ENCODE measurements at places on chromosomes 1 and 21.

DNA sequence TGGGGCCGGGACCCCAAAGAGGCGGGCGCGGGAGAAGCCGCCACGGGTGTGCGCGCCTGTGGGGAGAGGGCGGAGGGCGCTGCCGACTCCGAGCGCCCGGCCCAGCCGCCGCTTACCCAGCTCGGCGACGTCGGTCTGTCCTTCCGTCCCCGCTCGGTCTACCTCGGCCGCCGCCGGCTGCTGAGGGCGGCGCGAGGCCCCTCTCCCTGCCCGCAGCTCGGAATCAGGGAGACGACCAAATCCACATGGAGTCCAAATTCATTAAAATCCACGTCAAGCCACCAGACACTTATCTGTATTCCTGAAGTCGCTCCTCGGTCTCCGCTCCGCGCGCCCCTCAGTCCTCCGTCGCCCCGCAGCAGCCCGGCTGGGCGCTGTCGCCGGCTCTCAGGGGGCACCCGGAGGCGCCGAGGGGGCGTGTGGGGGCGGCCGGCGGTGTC lies 637 bp downstream of the PLXNA2 start:
- no peak for DNase-seq

- DNase-seq, result no peak
These were observed 33.3 kb downstream of the RRAGC start for GRCh38 chr1:38826262-38826661.

- no peak for DNase-seq
These were observed 10.1 kb upstream of the EPRS1 start for GRCh38 chr1:220056374-220056773.

GRCh38 chr1:52680353-52680752 lies 17.8 kb downstream of the COA7 start:
- DNase-seq, result no peak

GRCh38 chr1:215377746-215378145 lies 189.4 kb upstream of the KCTD3 start:
- DNase-seq, result no peak

DNA sequence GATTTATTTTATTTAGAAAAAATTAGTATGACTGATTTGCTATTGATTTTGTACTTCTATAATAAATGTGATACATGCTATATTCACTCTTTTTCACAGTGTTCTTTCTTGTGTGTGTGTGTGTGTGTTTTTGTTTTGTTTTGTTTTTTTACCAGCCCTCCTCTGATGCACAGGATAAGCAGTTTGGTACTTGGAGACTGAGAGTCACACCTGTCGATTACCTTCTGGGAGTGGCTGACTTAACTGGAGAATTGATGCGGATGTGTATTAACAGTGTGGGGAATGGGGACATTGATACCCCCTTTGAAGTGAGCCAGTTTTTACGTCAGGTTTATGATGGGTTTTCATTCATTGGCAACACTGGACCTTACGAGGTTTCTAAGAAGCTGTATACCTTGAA lies 35.9 kb downstream of the TSNAX start:
- DNase-seq, result no peak

DNA sequence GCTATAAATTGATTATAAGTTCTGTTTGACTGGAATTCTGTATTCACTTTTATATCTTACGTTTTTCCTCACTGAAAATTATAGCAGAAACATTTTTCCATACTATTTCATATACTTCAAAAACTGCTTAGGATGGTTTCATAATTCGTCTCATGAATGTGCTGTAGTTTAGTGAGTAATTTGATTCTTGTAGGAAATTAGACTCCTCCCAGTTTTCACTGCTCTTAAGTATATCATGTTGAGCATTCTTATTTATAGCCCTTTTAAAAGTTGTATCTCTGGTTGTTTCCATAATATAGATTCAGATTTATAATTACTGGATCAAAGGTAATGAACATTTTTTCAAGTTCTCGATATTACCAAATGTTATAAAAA lies 250.6 kb downstream of the FMN2 start:
- DNase-seq, result no peak

DNA sequence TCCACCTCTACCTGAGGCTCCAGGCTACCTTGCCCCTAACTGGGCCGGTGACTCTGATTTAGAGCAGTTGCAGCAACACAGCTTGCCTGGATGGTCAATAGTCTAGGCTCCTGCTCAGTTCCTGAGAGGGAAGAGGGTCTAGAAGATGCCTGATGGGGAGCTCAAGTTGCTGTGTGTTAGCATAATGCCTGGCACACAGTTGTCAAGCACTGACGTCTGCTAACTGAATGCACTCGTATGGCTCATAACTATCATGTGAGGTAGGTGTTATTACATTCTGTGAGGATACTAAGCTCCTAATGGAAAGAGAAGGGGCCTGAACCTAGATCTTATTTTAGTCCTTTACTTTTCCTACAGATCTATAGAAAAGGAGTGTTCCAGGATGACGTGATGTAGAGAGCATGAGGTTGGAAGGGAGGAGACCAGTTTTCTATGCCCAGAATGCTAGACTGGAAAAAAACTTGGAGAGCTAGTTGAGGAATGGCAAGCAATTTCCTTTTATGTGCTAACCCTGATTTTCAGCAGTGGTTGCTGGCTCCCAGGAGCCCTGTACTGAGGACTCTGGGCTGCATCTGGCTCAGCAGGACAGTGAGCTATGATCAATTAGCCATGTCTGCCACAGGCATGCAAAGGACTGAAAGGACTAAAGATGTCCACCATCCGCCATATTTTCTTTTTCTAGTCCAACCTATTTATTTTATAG lies 30.0 kb downstream of the FAM78B start:
- DNase-seq, result no peak
